ENCODE measurements at places on chromosomes 7 and 10. TPM values are rescaled to one million over a fixed set of nuclear protein-coding genes. Genes with fewer than 3 reads are reported as not detected.

LRRTM3 gene
- 1.6 TPM for polyA plus RNA-seq

LDB1 gene
- 63.9 TPM for polyA plus RNA-seq

DIP2C gene
- polyA plus RNA-seq: 28.1 TPM

NEUROG3 gene
- not detected for polyA plus RNA-seq

ETV1 gene
- polyA plus RNA-seq: 12.8 TPM

GRCh38 chr7:134246347-134246746 lies 70.4 kb downstream of the SLC35B4 start:
- DNase-seq: no peak

GRCh38 chr10:75240329-75241076 lies 4.7 kb upstream of the COMTD1 start:
- no peak for DNase-seq

DNA sequence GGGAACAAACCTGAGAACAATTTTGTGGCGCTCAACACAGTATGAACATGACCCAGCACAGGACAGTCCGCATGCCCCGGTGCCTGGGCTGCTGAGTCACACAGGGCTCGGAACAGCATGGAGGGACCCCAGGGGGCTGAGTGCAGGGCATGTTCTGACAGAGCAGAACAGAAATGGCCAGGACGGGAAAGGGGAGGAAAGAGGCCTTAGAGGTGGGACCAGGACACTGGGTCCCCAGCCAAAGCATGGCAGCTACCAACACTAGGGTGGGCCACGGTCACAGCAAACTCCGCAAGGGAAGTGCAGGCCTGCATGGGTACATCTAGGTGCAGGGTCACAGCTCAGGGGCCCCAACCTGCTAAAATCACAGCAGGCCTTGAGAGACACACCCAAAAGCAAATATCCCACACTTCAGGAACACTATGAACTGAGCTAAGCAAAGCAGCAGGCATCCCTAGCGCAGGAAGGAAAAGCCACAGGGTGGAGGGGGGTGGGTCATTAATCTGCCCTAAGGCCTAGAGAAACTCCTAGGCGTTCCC lies 5.6 kb downstream of the IMPDH1 start:
- no peak for DNase-seq

- DNase-seq: no peak
Measured at GRCh38 chr10:127832501-127832900, 60.2 kb downstream of the CLRN3 start.

- no peak for DNase-seq
Measured at GRCh38 chr7:50270531-50271018, 33.9 kb upstream of the IKZF1 start.

DNA sequence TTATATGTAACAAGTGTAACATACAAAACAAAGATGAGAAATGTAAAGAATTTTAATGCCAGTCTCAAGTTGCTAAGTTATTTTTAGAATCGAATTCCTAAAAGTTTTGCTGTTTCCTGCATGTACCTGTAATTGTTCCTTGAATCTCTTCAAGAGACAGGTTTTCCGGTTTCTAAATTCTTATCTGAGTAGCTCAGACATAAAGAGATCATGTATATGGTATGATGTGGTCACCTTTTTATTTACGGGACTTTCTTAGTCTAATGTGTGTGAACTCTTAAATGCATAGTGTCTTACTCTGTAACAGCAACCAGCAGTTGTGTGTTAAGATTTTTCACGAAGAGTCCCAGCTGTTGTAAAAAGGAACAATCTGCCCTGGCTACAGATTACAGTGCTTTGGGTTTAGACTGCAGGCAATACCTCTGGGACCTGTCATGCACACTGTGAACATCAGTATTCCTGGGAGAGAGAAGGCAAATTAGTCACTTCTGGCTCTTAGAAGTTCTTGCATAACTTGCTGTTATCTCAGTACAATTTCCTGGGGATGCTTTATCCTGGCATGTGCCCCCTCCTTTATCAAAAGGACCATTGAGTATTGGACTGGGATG lies 263.4 kb downstream of the BICC1 start:
- DNase-seq: no peak

GRCh38 chr10:104080762-104081161 lies 4.9 kb downstream of the COL17A1 start:
- no peak for DNase-seq

GRCh38 chr10:120574981-120575380 lies 118.0 kb downstream of the PLPP4 start:
- no peak for DNase-seq

- DNase-seq: no peak
Measured at GRCh38 chr7:140435252-140435895, 31.5 kb downstream of the RAB19 start.

DNA sequence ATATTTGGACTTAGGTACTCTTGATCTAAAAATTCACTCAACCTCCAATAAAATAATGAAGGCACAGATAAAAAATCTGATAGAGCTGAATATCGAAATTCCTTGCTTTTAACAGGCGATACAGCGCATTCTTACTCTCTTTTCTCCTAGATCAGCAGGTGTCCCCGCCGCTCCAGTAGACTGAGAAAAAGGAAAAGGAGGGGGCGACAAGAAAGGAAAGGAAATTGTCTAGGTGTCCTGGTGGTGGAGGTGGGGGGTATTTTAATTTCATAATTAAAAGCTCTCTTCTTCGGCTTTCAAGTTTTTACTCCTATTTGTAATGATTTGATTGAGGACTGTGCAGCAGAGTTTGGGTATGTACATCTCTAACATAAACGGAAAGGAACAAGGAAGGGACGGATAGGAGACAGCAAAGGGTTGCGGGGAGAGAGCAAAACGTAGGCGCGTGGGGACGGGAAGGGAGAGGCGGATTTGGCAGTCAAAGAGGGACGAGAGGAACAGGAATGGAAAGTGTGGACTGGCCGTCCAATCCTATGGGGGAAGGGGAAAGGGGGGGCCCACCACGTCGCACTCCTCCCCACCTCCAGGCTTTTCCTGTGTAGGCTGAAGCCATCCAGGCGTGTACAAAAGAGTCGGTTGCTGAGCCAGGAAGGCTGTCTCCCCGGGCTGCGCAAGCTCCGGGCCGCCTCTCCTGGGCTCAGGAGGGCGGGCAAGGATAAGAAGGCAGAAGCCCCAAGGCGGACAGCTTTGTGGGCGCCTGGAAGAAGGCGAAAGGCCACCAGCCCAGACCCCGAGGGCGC lies 875 bp upstream of the HECTD2 start:
- peak; percentile 94 for DNase-seq

Measured in muscle of back (tissue), 13 donors.